Activated CD4-positive, CD25-positive, alpha-beta regulatory T cell (primary cell): ENCODE measurements at places on chromosomes 1 and 21.

DNA sequence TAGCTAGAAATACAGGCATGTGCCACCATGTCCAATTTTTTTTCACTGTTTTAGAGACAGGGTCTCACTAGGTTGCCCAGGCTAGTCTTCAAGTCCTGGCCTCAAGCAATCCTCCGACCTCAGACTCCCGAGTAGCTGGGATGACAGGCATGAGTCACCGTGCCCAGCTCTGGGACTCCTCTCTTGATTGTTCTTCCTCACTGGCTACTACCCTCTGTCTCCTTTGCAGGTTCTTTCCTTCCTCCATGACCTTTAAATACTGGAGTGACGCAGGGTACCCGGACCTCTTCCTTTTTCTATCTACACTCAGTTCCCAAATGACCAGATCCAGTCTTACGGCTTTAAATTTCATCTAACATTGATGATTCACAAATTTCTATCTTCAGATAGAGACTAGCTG lies 34.9 kb downstream of the ASH1L start:
- no peak for DNase-seq

GRCh38 chr1:15830258-15830657 lies 17.2 kb upstream of the SPEN start:
- no peak for DNase-seq

DNA sequence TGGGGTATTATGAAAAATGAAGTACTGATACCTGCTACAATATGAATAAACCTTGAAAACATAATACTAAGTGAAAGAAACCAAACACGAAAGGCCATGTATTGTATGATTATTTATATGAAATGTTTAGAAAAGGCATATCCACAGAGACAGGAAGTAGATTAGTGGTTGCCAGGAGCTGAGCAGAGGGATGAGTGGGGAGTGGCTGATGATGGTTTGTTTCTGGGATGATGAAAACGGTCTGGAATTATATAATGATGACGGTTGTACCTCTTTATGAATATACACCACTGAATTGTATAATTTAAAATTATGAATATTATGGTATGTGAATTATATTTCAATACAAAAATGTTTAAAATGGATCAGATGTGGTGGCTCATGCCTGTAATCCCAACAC lies 63.8 kb upstream of the MPC2 start:
- no peak for DNase-seq

DNA sequence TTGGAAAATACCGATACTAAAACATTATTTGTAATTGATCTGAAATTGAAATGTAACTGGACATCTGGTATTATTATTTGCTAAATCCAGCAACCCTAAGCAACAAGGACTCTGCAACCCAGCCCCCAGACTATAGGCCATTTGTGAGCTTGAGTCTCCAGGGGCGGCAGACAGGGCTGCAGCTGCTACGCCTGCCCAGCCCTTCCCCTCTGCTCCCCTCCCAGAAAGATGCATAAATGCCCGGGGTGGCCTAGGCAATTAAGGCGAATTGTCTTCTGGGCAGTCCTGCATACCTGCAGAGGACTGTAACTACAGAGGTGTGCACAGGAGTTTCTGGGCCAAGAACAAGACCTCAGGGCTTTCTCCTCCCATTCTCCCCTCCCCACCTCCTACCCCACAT lies 41.2 kb upstream of the LBR start:
- no peak for DNase-seq

- no peak for DNase-seq
Observed at GRCh38 chr1:181179279-181179986, 90.9 kb downstream of the IER5 start.

GRCh38 chr1:21270086-21270689 lies 20.1 kb downstream of the ECE1 start:
- DNase-seq = peak; percentile 67

DNA sequence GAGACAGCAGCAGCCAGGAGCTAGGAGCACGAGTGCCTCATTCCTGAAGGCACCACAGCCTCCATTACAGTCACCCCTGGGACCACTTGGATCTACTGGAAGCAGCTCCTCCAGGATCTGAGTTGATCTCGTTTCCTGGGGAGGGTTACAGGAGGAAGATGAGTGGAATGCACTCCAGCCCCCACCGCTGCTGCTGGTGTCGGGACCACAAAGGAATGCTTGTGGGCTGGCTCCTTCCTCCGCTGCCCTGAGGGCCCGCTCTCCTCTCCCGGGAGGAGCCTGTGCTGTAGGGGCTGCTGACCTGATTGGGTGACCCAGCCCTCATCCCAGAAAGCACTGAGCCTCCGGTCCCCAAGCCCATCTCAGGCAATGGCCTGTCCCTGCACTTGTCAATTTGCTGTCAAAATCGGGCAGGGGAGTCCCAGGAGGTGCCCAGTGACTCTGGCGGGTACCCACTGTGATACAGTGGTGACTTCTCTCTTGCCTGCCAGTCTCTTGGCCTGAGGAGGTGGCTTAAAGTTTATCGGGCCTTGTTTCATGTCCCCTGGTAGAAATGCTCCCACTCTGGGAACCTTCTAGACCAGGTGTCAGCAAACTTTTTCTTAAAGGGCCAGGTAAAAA lies 23.1 kb downstream of the IL10RB start:
- DNase-seq = no peak

GRCh38 chr1:47840393-47841190 lies 156.6 kb downstream of the TRABD2B start:
- no peak for DNase-seq

- DNase-seq = no peak
Observed at GRCh38 chr21:25649146-25649545, 10.1 kb downstream of the JAM2 start.

GRCh38 chr1:14590411-14591180 lies 7.9 kb upstream of the KAZN start:
- no peak for DNase-seq
